NCI-H345 (cell line): ENCODE measurements at places on chromosomes 3 and 15.

- DNase-seq, result no peak
These were observed 11.2 kb downstream of the ALDH1A3 start for GRCh38 chr15:100890850-100891249.

DNA sequence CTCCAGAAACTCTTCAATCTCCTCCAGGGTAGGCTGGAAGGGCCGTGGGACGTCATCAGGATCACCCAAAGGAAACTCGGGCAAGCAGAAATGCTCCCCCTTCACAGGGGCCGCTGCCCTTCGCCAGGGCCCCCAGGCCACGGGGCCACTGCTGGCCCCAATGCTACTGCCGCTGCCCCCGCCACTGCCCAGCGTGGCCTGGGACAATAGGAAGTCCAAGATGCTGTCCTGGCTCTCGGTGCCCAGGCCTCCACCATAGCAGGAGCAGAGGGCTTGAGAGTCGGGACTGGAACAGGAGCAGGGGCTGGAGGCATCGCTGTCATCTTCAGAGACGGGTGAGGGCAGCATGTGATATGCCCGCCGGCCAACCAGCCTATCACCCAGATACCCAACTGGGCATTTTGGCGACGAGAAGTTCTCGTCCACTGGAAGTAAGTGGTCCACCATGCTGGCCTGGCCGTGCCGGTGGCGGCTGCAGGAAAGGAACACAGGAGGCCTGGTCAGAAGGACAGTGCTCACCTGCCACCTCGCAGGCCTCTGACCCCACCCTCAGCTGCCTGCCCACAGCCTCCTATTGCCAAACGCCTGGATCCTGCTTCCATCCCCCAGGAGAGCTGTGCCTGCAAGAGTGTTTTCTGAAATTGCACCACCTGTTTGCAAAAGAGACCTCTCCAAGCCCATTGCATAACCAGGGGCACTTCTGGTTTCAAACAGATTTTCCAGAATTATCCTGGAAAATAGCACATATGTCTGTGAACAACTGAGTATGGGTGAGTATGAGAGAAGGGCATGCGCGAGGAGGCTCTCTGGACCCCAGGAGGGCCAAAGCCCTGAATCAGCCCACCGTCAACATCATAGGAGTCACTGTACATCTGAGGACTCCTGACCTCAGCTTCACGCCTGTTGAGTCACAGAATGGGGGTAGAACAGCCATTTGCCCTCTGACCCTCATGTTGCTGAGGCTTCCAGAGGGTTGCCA, 4.4 kb downstream of the KLF15 start:
- no peak for DNase-seq

GRCh38 chr3:117485841-117486240, 776.3 kb downstream of the TUSC7 start:
- DNase-seq, result no peak

DNA sequence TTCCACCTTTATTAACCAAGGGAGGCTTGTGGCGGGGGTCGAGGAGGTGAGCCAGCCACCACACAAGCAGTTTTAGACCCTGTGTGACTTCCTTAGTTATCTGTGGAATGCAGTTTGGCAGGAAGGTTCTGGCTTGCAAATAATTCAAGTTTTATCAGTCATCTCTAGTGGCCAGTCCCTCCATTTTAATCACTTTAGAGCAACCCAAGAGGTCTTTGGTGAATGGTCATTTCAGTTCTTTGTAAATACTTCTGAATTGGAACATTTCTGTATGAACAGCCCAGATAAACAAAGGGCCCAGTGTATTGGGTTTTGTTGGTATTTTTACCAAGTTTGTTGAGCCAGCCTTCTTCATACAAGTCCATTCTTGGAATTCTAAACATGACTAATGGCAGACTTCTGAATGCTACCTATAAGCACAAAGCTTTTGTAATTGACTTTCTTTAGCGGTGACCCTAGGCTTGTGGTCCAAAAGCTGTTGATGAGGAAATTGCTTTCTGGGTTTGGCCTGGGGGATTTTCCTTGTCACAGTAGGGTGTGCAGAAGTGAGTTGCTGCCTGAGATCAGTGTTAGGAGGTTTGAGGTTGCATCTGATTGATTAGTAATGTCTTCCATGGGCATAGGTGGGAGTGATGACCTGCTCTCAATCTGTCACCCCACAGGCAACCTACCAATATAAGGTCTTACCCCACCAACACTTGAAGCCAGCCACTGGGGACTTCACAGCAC, 193.3 kb upstream of the TOPAZ1 start:
- DNase-seq, result no peak

DNA sequence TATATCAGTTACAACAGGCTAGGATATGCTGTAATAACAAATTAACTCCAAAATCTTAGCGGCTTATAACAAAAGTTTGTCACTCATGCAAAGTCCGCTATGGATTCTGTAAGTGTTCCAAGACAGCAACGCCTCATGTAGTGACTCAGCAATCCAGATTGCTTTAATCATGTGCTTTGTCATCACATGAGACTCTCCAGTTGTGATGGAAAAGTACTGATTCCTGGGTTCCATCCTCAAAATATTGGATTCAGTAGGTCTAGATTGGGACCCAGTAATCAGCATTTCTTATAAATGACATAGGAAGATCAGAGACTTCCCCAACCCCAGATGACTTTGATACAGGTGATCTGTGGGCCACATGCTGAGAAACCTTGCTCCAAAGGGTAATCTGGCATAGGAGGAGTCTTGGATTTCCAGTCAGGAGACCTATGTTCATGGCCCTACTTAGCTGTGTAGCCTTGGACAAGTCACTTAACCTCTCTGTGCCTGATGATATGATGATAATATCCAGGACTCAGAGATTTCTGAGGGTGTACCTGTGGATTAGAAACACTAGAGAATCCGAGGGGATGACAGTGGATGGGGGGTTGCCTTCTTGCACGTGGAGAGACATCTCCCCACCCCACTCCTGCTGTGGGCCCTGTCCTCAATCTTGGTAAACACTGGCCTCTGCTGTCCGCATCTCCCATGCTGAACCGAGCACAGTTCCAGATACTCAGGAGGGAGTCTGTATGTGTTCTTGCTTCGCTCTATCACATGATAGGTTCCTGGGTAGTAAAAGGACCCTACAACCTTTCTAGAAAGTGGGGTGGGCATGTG, 65.5 kb downstream of the CORO2B start:
- DNase-seq, result no peak

GRCh38 chr3:29064085-29064484, 216.8 kb upstream of the RBMS3 start:
- DNase-seq, result no peak

GRCh38 chr3:120894316-120895057, 13.5 kb upstream of the STXBP5L start:
- no peak for DNase-seq

- no peak for DNase-seq
These were observed 42.2 kb upstream of the B3GNT5 start for GRCh38 chr3:183210862-183211341.

- DNase-seq, result no peak
These were observed 94.3 kb upstream of the TRPM1 start for GRCh38 chr15:31195871-31196270.

- DNase-seq, result no peak
These were observed 67.0 kb downstream of the DAPK2 start for GRCh38 chr15:63979262-63979793.

- no peak for DNase-seq
These were observed 15.2 kb downstream of the MCM2 start for GRCh38 chr3:127613406-127613805.

- DNase-seq, result no peak
These were observed 210.3 kb downstream of the RAP2B start for GRCh38 chr3:153372326-153372725.

DNA sequence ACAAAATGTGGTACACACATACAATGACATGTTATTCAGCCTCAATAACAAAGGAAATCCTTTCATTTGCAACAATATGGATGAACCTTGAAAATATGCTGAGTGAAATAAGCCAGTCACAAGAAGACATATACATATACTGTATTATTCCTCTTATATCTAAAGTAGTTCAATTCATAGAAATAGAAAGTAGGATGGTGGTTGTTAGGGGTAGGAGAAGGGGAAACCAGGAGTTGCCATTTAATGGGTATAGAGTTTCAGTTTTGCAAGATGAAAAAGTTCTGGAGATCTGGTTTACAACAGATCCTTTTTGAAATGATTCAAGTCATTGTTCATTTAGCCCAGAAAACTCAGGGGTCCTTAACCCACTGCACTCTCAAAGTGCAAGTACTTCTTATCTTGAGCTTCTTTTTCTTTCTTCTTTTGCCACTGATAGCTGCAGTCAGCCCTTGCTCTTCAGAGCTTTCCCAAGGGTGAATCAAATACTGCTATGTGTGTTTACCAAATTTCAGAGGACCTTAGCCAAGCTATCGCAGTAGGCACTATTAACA, 208.0 kb upstream of the EOMES start:
- no peak for DNase-seq

DNA sequence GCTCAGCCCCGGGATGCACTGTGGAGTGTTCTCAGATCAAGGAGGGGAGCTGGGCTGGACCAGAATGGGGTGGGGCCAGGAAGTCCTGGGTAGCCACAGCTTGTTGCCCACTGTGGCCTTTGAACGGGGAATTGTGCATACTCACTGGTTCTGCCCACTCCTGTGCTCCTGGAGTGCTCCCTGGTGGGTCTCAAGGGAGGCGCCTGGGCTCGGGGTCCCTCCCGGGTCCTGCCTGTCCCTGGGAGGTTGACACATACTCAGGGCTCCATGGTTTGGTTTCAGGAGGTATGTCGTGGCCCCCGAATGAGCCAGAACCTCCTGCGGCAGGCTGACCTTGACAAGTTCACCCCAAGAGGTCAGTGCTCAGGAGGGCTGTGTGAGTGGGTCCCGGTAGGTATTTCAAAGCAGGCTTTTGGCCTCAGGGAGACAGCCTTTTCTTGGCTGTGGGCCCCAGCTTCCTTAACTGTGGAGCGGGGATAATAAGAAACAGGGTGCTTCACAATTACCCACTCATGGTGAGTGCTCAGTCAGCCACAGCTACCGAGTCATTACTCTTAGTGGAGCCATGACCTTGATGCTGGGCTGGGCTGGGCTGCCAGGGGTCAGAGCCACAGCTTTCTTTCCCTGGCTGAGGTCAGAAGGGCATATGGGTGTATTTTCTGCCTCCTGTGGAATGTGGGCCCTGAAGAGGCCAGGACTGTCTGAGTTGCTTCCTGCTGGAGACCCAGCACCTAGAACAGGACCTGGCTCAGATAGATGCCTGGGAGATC, 7.6 kb downstream of the DNAH1 start:
- DNase-seq, result no peak

DNA sequence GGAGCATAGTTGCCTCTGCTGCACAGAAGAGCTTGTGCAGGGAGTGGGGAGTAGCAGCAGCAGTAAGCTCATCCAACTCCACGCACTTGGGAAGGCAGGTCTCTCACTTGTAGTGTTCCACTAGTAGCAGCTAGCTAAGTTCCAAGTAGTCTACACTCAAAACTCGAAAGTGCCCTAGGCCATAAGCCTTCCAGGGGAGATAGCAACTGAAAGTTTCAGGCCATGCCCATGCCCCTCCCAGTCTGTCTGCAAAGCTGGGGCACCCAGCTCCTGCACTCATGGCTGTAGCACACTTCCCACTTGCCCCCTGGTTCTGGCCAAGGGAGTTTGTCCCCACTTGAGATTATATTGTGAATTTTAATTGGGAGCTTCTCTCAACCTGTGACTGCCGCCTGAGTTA, 57.5 kb downstream of the MFSD1 start:
- DNase-seq, result no peak

DNA sequence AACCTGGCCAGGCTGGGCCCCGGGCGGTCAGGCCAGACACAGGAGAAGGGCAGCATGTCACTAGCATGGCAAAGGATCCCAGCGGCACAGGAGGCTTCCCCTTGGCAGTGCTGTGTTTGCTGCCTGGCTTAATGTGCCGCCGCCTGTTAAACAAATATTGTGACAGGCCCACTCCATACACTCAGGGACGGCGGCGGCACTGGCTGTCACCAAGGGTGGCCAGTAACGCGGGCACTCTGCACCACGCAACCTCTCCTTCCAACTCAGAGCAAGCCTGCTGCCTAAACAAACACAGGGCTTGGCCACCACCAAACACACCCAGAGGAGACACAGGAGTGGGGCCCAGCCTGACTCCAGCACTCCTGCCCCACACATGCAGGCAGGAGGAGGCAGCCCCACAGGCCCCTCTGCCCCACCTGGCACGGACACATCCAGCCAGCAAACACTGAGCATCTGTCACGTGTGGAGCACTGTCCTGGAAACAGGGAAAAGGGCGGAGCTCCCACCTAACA, 48.0 kb downstream of the TPRA1 start:
- peak; percentile 75 for DNase-seq

GRCh38 chr3:10223676-10224639, 24.3 kb upstream of the TATDN2 start:
- DNase-seq, result no peak

GRCh38 chr3:54188176-54188791, 65.9 kb downstream of the CACNA2D3 start:
- DNase-seq, result no peak

DNA sequence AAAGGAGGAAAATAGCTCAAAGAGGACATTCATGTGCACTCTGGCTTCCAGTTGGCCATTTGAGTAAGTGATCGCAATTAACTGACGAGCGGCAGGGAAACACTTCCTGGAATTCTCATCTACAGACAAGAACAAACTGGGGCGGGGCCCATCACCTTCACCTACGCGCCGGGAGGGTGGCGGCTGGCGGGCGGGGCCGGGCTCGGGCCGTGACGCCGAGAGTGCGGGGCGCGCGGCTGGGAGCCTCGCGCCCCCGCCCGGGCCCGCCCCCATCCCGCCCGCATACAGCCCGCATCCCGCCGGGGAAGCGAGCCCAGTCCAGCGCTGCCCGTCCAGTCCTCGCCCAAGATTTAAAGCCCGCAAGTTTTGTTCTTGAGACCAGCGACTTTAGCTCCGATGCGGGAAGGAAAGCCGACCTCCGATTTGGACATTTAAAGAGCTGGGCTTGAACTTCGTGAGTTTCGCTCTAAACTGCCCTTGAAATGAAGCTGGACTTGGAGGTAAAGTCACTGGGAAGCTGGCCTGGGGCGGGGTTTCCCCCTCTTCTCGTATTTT, at the start of gene B3GNT5:
Gene B3GNT5, plus strand, starts transcription at position 281 of the 555 bp plus-strand sequence. CDS start 16,546 bp downstream, outside the sequence.
- peak; percentile 89 for DNase-seq

DNA sequence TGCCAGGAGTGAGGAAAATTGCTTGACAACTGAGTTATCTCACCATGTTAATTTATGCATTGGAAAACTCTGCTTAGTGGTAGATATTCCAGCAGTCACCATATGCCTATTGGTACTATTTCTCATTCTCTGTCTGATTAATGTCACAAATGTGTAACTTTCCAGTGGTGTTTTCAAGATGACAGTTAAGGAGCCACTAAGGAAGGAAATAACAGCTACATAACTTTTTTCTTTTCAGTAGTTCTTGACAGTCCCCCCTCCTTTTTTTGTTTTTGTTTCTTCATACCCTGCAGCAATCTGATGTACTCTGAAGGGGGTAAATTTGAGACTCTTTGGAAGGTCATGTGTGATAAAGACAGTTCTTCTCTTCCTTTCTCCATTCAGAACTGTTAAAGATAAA, 13.1 kb downstream of the RASA2 start:
- DNase-seq, result no peak

- DNase-seq, result no peak
These were observed 16.7 kb upstream of the DENND6A start for GRCh38 chr3:57709559-57709958.

DNA sequence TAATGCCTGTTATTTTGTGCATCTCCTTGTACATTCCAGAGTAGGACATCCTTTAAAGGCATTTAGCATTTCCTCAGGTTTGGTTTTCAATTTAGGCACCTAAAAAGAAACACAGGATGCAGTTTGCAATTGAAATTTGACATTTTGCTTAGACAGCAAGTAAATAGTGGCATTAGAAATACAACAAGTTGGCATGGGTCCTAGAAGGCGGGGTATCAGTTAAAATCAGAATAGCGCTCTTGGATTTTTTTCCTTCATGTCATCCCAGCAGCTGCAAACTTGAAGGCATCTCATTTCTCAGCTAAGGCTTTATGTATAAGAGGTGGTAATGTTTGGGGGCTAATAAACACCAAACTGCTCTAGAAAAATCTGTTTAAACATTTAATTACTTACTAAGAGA, 47.5 kb upstream of the SKOR1 start:
- DNase-seq, result no peak
